ENCODE measurements at places on chromosomes 13 and 19.

GRCh38 chr13:50713523-50714248 lies 129.8 kb downstream of the DLEU7 start:
- DNase-seq, result peak; percentile 30

GRCh38 chr19:36573020-36573894 lies at the start of gene ZNF529:
ZNF529 (minus strand) TSS chr19:36573292; CDS start chr19:36572346, 946 bp downstream.
- DNase-seq, result peak; percentile 90

DNA sequence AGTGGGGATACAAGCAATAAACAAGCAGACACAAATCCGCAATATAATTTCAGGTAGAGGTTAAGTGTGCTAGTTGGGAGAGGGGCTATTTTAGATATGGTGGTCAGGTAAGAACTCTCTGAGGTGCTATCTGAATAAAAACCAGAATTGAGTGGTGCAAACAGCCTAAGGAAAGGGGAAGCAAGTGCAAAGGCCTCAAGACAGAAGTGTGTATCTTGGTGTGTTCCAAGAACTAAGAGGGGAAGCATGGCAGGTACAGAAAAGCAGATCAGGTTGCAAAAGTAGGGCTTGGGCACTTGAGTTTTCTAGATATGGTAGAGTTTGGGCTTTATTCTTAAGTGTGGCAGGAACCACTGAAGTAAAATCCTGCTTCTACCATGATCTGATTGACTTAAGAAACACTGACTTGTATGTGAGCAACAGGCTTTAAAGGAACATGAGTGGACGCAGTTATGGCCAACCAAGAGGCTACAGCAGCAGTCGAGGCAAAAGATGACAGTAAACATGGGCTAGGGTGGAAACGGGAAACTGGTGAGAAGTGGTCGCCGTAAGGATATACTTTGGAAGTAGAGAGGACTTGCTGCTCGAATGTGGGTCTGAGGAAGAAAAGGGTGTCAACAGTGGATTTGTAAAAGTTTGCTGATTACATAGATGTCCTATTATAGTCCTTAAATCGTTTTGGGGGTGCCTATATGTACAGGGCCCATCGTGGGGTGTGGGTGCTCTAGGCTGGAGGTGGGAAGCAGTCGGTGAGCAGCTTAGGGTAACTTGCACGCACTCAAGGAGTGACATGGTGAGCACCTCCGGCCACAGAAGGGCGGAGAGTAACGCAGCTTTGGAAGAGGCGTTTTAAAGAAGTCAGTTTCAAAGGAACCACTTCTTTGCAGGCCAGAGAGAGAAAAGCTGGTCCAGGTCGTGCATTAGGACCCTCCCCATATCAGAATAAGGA lies 677 bp downstream of the TGDS start:
- DNase-seq, result peak; percentile 40

GRCh38 chr13:111006506-111007031 lies 91.7 kb upstream of the ANKRD10 start:
- no peak for DNase-seq

GRCh38 chr19:43505941-43506340 lies 1.4 kb upstream of the PHLDB3 start:
- DNase-seq, result no peak

DNA sequence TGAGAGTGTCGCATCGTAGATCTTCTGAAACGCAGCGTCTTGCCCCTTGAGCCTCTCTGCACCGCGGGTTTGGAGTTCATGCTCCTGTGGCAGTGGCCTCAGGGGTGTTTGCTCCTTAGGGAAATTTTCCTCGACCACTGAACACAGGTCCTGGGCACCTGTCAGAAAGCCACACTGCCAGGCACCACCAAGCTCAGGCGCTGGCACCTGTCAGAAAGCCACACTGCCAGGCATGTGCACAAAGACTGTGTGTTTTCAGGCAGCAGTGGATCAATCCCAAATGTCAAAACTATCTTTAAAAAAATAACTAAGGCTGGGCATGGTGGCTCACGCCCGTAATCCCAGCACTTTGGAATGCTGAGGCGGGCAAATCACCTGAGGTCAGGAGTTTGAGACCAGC lies 87.1 kb downstream of the ATP11A start:
- DNase-seq, result no peak

- peak; percentile 65 for DNase-seq
These were observed 518 bp downstream of the KLF2 start for GRCh38 chr19:16325161-16325527.

DNA sequence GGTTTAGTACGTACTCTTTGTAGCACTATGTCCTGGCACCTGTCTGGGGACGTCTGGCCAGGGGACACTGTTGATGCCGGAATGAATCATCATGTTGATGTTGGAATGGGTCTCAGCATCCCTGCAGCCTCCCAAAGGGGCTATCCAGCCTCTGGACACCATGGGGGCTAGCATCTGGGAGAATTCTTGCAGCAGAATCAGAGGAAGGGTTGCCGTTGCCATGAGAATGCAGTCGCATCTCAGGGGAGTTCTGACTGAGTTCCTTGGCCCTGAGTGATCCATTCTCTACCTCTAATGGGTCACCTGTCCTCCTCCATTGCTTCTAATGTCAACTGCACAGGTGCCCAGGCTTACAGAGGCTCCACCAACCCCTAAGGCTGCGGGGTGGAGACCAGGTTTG lies 129.1 kb downstream of the UQCRFS1 start:
- no peak for DNase-seq

- peak; percentile 33 for DNase-seq
These were observed 418.9 kb downstream of the KLF12 start for GRCh38 chr13:73715114-73715910.

DNA sequence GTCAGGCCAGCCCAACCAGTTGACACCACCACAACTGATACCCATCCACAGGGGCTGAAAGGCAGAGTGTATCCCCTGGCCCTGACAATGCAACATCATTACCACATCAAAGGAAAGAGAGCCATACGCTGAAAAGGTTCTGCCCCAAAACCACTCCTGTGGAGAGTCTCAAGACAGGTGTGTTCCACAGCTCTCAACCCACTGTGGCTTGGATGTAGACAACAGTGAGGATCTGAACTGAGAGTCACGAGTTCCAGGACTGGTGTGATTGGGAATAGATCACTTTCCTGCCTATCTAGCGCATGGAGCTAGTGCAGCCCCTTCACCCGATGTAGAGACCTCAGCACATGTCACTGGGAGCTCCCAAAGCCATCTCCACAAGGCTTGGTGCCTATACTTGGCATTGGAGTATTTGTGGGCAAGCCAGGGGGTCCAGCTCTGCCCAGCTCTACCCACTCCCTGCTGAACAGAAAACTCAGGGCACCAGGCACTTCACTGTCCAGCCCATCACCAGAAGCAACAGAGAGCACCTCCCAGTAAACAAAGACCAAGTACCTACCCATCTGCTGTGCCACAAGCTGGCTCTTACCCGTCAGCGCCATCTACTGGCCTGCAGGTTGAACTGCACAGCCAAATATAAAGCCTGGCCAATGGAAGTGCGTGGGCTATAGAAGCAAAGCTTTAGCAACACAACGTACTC lies 579.5 kb downstream of the UQCRFS1 start:
- DNase-seq, result peak; percentile 35

GRCh38 chr13:98528663-98529064 lies 48.2 kb downstream of the STK24 start:
- no peak for DNase-seq

DNA sequence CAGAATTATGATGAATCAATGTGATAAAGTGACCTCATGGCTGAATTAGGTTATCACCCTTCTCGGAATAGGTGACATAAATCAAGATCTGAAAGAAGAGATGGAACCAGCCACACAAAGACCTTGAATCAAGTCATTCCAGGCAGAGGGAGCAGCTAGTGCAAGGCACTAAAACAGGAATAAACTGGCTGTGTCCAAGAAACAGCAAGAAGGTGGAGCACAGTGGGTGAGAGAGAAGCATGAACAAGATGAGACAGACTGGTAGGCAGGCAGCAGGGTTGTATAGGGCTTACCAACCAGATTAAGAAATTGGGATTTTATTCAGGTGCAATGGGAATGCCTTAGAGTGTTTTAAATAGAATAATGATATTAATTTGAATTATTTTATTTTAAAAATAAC lies 470.3 kb downstream of the PCDH20 start:
- DNase-seq, result no peak

DNA sequence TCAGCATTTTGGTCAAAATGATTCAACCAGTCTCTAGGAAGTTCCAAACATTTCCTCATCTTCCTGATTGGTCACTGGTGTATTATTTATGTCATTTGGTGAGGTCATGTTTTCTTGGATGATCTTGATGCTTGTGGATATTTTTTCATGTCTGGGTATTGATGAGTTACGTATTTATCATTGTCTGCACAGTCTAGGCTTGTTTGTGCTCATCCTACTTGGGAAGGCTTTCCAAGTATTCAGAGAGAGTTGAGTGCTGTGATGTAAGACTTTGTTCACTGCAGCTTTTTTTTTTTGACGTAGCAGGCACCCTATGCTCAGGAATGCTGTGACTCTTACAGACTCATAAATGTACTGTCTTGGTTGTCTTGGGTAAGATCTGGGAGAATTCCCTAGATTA lies 509.5 kb downstream of the SLITRK1 start:
- no peak for DNase-seq

- no peak for DNase-seq
These were observed 333.4 kb downstream of the ITGBL1 start for GRCh38 chr13:101785858-101786257.

GRCh38 chr13:26604784-26605545 lies 47.5 kb downstream of the WASF3 start:
- no peak for DNase-seq

GRCh38 chr19:57068921-57069697 lies 50.7 kb upstream of the USP29 start:
- DNase-seq, result no peak

DNA sequence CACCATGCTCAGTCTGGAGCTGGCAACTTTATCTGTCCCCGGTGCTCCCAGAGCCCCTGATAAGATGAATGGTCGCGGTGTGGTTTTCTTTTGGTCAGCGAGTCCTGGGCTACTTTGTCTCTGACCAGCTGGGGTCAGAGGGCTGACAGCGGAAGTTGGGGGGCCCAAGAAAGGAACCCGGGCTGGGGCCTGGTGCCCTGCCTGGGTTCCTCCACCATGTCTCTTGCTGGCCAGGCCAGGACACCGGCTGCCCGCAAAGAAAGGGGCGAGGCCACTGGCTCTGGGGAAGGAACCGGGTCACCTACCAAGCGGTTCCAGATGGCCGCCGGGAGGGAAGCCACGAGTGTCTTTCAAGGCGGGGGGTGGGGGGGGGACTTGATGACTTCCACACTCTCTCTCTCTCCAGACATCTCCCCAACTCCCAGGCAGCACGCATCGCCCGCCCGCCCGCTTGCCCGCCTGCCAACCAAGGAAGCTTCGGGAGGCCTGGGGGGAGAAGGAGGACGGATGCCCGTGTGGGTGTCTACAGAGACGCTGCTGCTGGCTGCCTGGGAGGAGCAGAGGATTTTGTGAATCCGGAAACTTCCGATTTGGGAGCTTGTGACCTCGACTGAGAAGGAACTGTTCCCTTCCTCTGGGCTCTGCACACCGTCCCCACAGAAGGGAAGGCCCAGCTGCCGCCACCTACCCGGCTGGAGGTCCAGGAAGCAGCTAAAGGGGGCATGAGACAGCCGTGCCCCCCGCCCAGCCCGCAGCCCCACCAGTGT lies 1.1 kb downstream of the PIP5K1C start:
- DNase-seq, result peak; percentile 76

DNA sequence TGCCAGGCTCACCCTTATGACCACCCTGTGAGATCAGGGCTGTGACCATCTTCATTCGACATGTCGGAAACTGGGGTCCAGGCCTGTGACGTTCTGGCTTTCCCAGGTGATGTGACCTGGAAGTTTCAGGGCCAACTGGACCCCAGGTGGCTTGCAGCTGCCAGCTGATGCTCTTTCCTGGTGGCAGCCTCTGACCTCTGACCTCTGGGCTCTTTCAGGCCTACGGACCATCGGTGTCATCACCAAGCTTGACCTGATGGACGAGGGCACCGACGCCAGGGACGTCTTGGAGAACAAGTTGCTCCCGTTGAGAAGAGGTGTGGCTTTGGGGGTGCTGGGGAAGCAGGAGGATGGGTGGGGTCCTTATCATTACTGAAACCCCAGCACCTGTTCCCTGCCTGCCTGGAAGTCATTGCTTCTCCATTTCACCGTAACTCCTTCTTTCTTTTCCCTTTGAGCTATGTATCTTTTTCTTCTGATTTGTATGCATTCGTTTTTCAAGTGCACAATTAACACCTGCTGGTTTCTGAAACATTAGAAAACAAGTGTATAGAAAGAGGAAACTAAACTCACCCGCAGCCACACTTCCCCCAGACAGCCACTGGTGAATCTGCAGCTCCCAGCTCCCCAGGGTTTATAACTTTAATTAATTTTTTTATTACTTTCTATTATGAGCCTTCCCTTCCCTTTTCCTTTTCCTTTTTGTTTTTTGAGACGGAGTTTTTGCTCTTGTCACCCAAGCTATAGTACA lies 58.9 kb downstream of the TMED1 start:
- DNase-seq, result no peak

DNA sequence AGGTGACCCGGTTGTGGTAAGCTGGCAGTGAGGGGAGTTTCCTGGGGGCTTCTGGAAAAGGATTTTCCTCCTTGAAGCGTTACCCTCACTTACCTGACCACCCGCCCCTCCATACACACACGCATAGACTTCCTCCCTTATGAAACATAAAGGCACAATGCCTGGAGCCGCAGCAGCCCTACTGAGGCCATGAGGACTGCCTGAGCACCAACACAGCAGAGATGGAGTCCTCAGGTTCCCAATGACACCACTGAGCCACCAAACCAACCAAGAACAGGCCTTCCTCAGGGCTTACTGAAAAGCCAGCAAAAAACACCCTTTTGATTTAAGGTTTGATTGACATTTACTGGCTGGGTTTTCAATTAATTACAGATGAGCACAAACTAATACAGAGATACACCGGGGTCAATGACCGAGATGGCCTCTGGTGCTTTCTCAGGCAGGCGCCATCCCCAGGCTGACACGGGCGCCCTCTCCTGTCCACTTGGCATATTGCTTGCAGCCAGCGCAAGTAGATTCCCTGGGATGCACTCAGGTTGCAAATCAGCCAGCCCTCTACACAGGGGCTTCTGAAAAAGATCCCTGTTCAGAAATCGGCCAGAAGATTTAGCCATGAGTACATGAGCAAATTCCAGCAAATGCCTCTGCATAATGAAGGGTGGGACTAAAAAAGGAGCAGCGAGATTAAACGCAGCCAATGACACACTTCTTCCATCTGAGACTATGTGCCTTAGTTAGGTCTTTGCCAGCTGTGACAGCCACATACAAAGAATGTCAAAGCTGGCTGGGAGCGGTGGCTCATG lies 14.8 kb downstream of the OPA3 start:
- DNase-seq, result peak; percentile 56

DNA sequence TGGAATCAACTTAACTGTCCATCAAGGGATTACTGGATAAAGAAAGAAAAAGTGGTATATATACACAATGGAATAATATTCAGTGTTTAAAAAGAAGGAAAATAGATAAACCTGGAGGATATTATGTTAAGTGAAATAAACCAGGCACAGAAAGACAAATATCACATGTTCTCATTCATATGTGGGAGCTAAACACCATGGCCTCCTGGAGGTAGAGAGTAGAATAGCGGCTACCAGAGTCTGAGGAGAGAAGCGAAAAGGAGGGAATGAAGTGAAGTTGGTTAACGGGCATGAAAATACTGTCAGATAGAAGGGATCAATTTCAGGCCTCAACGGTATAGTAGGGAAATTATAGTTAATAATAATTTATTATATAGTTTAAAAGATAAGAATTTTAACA lies 147.5 kb upstream of the OBI1 start:
- no peak for DNase-seq

GRCh38 chr13:108267347-108267746 lies 2.2 kb upstream of the TNFSF13B start:
- no peak for DNase-seq

All from GM20000 (cell line).